8988T (cell line): ENCODE measurements at places on chromosomes 7 and 10.

DNA sequence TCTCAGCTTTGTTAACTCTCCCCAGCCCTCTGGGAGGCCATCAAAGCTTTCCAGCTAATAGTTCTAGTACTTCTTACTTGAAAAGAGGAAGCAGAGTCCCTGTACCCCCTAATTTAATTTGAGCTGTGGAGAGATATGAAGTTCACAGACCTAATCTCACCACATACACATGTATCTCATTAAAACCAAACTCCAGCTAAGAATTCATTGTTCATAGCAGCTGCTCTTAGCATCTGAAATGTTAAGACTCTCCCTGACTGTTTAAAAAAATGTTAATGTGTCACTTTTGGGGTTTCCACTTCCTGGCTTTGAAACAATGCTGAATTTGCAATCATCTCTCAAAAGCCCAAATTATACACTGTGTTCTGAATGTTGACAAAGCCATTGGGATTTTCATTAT lies 16.2 kb upstream of the MRC1 start:
- DNase-seq = no peak

DNA sequence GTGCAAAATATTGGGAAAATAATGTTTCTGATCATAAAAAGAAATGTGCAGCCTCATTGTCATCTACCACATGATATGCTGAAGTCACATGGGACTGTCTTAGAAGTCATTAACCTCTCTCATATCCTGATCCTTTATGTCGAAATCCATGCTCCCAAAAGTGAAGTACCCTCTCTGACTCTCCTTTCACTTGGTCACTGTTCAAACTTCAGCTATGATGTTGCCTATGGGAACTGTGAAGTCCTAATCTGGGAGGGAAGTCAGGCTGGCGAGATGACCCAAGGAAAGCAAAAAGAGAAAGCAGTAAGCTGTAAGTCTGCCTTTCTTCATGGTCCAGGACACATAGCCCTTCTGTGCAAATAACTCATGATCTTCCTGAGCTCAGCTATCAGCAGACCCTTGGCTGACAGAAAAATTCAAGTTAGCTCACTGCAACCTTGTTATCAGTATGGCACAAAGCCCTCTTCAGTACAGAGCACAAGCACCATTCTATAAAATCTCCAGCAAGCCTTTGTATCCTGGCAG lies 29.5 kb downstream of the WASL start:
- DNase-seq = no peak

GRCh38 chr7:32501522-32501921 lies 6.2 kb downstream of the AVL9 start:
- no peak for DNase-seq

DNA sequence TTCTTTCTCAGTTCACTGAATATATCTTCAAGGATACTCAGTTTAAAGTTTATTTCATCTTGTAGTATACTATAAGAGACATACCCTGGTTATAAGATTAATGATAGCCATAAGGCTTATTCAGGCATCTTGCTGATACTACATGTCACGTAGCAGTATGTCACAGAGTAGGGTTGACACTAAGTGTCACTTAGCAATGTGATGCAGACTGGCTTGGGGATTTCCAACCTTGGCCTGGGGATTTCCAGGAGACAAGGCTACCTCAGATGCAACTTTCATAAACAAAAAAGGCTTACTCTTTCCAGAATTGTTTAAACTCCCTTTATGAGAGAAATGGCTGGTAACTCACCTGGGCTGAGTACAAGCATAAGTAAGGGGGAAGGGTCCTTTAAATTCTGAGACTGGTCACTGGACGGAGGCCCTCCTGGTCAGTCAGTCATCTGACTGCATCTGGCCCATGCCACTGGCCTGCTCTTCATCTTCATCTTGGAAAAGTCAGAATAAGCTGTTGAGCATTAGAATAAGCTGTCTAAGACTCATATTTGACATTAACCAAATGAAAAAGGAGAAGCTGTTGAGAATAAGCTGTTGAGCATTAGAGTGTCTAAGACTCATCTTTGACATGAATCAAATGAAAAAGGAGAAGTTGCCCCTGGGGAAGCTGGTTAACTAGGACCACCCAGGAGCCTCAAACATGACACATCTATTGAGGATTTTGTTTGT lies 9.5 kb downstream of the SLC13A1 start:
- DNase-seq = no peak

DNA sequence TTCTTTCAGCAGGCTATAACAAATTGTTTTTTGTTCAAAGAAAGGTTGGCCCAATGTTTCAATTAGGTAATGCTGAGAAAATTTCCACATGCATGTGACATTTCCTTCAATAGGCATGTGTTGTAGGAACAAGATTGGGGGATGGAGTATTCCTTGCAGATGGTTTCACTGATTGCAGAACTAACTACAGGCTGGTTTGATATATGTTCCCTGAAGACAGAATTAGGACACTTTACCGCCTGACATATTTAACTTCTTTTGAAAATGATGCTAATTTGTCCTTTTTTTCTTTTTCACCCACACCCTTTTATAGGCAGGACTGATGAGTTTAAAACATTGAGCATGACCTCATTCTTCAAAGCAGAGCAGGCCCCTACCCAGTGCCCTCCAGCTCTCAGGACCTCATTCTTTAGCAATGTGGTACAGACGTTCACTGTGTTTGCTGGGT lies 163.3 kb downstream of the CPED1 start:
- no peak for DNase-seq

DNA sequence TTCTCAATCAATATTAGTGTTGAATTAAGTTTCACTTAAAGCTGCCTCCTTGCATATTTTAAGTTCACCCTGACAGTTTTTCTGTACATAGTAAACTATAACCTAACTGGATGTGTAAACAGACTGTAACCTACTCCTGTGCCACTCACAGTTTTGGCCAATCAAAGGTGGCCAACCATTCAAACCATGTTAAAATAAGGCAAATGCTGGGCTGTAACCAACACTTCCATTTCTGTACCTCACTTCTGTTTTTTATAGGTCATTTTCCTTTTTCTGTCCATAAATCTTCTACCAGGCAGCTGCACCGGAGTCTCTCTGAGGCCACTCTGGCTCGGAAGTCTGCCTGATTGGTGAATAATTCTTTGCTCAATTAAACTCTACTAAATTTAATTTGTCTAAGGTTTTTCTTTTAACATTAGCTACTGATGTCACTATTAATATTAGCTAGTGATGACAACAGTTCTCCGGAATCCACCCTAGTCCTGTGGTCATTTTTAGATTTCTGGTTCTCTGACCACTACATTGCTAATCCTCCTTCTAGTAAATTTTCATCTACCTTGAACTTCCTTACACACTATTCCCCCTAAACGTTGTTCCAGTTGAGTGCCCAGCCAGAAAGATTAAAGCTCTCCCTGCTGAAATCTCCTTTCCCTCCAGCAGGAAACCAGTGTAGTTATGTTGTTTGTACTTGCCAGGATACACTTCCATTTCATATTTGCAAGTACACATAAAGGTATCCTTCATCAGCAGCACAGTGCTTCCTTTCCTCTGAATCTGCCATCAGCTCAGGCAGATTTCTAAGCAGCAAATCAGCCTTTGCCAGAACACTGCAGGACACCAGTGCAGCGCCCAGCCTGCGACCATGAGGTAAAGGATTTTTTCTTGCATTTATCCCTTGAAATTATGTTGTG lies 18.6 kb upstream of the IFIT2 start:
- DNase-seq = no peak

GRCh38 chr10:26219676-26220075 lies 3.1 kb downstream of the GAD2 start:
- no peak for DNase-seq

DNA sequence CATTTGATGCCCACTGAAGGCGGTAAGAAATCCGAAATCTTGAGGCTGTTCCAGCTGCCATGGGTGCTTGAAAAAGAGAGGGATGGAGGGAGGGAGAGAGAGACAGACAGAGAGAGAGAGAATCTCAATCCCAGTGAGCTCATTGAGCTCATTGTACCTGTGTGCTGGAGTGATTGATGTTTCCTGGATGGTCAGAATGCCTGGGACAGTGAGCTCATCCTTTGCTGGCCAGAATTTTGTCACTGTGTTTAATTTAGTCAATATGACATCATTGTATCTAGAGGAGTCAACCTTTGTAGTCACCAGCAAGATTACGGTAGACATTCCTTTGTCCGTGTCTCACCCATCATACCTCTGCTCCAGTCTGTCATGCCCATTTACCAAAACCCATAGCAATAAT lies 625.4 kb upstream of the POM121L12 start:
- no peak for DNase-seq

DNA sequence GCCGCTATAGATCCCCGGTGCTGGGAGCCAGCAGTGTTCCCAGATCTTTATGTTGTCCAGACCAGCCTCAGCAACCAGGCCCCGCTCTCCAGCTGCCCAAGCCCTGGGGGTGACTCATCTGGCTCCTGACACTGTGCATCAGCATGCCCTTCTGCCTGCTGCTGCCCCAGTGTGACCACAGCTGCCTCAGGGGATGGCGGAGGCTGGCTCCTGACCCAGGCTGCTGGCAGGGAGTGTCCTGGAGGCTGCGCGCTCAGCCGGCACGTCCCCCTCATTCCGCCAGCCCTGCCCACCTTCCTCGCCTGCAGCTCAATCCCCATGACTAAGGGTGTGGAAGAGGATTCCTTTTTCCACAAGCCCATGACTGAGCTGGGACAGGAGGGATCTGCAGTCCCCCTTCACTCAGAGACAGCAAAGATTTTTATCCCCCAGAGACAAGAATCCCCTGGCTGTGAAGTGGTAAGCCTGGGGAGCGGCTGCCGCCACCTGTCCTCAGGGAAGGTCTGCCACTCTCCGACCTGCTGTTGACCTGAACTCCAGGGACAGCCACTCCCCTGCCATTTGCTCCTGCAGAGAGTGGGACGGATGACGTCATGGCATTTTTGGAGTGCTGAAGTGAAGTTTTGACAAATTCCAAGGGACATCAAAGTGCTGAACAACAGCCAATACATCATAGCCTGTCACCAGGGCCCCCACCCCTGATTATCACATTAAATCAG lies 182.8 kb upstream of the BMPER start:
- DNase-seq = peak; percentile 25

DNA sequence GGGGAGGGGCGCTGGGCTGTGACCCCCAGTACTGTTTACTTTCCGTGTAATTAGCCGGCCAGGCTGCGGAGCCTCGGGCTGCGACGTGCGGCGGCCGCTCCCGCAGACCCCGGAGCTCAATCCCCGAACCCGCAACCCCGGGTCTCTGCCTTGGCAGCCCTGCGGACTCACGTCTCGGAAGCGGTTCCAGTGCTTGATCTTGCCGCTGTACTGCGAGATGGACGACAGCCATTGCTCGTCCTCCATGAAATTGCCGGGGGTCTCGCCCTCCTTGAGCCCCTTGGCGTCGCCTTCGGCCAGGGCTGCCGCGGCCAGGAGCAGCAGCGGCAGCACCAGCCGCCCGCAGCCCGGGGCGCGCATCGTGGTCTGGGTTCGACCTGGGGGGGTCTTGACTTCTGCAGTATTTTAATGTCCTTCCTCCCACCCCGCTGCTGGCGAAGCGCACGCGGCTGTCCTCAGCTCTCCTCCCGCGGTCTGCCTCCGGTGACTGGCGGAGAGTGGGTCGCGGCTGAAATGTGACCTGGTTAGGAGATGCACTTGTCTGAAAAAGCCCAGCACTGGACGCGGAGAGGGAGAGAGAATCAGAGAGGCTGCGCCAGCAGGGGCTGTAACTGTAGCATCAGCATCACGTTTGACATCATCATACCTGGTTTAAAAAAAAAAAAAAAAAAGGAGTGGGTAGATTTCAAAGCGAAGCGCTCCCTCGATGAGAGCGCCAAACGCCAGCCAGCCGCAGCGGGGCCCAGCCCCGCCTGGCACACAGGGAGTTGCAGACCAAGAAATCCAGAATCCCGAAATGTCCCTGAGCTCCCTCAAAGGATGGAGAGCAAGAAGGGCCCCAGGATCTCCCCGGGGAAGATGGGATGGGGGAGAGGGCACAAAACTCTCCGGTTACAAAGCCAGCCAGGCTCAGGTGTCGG lies at the start of gene SPOCK2:
TSS of gene SPOCK2 (minus strand) at position 583 of the 920 bp plus-strand sequence. CDS start at position 360, 223 bp downstream.
- DNase-seq = no peak

GRCh38 chr10:98244586-98244985 lies 23.4 kb downstream of the LOXL4 start:
- DNase-seq = no peak

GRCh38 chr10:13787015-13787421 lies 200.3 kb downstream of the PRPF18 start:
- no peak for DNase-seq

GRCh38 chr7:81399471-81399870 lies 370.4 kb downstream of the HGF start:
- no peak for DNase-seq

GRCh38 chr10:52252307-52252706 lies 61.8 kb upstream of the DKK1 start:
- no peak for DNase-seq

GRCh38 chr7:20647036-20647435 lies 31.6 kb downstream of the ABCB5 start:
- no peak for DNase-seq

GRCh38 chr10:70673929-70674559 lies 1.7 kb downstream of the ADAMTS14 start:
- DNase-seq = no peak

GRCh38 chr10:100524638-100525037 lies 5.0 kb upstream of the SEC31B start:
- DNase-seq = no peak

DNA sequence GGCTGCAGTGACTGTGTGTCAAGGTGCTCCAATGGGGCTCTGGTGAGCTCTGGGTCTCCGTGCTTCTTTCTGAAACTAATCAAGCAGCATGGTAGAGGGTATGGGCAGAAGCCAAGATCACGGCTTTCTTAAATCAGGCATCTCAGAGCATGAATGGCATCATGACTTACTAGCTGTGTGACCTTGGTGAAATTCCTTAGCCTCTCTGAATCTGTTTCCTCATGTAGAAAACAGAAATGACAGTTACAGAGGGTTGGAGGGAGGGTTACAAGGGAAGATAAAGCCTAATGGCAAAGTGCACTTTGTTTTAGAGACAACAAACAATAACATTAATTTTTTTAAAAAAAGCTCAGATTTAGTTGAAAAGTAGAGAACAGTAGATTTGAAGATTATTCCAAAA lies 34.9 kb downstream of the FRMPD2 start:
- no peak for DNase-seq

DNA sequence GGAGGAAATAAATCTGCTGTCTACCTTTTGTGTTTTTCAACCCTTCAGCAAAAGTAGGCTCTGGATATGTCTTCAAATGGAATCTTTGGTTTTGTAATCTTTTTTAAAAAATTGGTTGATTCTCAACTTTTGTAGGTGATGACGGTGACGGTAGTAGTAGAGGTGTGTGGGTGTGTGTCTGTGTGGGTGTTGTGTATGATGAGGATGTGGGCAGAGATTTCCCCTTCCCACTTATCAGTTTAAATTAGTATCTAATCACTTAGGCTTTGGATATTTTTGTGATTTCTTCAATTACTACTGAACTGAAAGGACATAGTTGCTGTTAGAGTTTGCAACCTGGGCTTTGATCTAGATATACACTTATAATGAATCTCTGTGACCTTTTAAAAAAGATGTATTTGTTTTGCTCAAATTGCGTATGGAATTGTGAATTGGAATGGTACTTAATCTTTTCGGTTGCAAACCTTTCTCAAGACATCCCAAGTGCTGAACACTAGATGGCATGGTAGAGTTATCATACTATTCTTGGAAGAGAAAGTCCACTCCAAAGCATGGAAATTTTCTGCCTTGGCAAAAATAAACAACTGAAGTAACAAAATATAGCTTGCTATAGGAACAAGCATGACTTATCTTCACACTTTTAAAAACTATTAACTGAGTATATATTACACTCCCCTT lies 51.9 kb upstream of the A1CF start:
- no peak for DNase-seq
